ENCODE measurements at places on chromosomes 16 and 17.

- no peak for DNase-seq
Measured at GRCh38 chr17:42775534-42776098, 2.4 kb downstream of the VPS25 start.

DNA sequence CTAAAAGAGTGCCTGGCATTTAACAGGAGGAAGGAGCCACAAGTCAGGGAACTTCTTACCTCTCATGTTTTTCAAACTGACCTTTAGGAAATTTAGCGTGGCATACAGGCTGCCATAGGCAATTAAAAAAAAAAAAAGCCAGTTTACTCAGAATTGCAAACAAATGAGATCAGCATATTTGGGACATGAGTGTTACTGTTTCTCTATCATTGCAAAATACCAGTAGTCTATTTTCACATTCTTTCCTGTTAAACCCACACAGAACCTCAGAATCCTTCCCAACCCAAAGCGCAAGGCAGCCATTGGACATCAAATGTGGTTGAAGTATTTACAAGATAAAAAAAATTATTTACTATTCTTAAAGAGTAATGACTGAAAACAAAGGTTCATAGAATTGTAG is 366.4 kb upstream of the DYNLRB2 start:
- no peak for DNase-seq

DNA sequence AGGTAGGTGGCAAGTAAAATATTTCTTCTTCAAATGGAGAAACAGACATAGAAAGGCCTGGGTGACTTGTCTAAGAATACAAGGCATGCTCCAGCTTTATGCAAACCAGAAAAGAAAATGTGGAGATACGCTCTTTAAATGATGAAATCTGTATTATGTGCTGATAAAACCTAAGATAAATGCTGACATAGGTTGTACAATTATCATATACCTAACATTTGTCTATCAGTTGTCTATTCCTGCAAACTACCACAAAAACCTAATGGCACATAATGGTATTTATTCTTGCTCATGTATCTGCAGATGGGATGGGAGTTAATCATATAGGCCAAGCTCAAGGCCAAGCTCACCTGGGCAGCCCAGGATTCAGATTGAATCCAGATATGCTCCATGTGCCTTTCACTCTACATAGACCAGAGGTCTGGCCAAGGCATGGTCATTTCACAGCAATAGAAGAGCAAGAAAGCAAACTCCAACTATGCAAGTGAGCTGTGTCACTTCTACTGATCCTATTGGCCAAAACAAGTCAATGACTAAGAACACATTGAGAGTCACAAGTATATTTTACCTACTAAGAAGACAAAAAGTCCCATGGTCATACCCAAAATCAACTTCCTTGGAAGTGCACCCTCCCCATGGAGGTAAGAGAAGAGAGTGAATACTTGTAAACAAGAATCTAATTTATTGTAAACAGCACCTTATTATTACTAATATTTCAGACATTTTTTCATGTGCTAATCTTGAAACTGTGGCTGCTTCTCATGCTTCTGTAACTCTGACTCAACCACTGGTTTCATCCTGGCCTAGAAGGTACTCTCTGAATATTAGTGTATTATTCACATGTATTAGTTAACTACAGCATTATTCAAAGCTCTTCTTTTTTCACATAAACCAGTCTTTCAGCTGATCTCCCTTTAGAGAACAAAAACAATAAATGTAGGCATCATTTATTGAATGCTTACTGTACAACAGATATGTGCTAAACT is 270.7 kb upstream of the SOX9 start:
- DNase-seq, result no peak

GRCh38 chr16:73059779-73060615 is 12.1 kb upstream of the ZFHX3 start:
- no peak for DNase-seq

DNA sequence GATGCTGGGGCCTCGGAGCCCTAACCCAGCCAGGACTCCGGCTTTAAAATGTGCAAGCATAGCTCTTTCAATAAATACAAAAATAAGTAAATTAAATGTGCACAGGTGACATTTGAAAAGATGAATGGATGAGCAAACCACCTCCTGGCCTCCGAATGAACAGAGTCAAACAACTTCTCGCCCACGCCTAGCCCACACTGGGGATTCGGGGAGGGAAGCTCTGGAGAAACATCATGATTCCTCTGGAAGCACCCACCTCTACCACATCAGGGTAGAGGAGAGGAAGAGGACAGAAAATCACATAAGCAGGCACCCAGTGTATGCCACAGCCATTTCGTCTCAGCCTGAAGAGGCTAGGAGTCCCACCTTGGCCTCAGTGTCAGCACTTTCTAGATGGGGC is 105.8 kb downstream of the SDK2 start:
- no peak for DNase-seq

DNA sequence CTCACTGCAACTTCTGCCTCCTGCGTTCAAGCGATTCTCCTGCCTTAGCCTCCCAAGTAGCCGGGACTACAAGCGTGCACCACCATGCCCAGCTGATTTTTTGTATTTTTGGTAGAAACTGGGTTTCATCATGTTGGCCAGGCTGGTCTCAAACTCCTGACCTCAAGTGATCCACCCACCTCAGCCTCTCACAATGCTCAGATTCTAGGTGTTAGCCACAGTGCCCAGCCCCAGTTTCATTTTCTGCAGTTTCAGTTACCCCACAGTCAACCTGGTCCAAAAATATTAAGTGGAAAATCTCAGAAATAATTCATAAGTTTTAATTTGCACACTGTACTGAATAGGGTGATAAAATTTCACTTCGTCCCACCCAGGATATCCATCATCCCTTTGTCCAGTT is 28.7 kb downstream of the KNOP1 start:
- DNase-seq, result no peak

Data from GOT3 (cell line).